ENCODE measurements at places on chromosomes 3 and 15.
A peak's percentile ranks its signal among the peaks of the same experiment; 100 is the strongest.

- DNase-seq, result no peak
Measured at GRCh38 chr15:64267331-64267973, 88.5 kb downstream of the CSNK1G1 start.

DNA sequence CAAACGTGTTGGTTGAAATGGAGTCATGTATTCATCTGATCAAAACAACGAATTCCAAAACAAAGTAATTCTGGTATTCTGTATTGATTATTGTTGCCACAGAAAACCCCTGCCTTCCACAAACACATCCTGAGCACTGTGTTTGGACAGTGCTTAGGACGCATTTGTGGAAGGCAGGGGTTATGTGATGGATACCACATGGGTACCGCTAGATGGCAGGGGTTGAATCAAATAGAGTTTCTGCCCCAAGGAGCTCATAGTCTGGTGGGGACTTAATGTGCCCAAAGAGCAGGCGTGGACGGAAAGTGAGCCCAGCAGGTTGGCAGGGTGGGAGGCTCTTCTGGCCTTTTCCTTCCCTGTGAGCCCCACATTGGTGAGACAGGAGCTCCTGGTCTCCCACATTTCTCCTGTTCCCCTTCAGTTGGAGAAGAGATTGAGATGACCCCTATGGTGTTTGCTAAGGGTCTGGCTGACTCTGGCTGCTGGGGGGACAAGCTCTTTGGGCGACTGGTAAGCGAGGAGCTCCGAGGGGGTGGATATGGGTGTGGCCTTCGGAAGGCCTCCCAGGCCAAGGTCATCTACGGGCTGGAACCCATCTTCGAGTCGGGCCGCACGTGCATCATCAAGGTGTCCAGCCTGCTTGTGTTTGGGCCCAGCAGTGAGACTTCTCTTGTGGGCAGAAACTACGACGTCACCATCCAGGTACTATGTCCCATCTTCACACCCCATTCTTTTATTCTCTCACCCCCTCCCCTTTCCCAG is 22.1 kb upstream of the SLC28A1 start:
- no peak for DNase-seq

DNA sequence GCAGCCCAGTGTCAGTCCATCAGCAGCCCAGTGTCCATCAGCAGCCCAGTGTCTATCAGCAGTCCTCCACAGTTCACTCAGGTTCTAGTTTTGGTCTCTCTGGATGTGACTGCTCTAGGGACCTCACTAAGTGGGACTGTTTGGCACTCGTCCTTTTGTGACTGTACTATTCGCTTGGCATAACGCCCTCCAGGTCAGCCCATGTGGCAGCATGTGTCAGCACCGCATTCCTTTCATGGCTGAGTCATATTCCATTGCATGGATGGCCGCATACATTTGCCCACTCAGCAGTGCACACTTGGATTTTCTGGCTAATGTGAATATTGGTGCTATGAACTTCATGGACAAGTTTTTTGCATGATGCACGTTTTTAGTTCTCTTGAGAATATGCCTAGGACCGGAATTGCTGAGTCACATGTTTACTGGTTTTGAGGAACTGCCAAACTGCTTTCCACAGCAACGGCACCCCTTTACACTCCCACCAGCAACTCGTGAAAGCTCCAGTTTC is 16.4 kb downstream of the CHST13 start:
- peak; percentile 97 for DNase-seq

GRCh38 chr15:80374441-80374840 is 29.7 kb upstream of the ARNT2 start:
- no peak for DNase-seq

DNA sequence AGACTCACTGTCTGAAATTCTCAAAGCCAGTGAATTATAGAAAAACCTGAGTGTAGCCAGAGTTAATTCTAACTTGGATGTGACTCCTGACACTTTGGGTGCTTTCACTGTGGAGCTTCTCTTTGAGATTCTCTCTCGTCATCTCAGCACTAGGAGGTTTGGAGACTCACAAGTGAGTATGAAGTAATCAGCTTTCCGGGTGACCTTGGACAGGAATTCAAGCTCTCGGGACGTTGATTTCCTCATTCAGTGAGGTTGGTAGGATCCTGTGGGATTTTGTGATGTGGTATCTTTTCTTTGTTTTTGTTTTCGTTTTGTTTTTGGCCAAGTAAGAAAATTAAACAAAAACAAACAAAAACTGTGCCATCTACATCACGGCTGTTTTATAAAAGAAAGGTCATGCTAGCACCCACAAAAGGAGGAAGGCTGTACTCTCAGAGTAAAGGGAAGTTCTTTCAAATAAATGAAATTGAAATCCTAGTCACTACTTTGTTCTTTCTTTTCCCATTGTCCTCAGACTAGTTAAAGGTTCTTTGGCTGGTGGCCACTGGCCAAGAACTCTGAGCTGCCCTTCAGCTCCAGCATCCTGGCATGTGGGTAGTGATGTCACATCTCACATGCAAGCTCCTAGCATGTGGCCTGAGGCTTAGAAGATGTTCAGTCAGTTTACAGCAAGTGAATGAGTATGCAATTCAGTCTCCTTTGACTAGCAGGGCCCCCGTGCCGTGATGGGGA is 263.3 kb upstream of the TPM1 start:
- peak; percentile 42 for DNase-seq

- DNase-seq, result no peak
Measured at GRCh38 chr3:181716966-181717365, 5.2 kb downstream of the SOX2 start.

Measured in fibroblast of skin of right quadriceps (primary cell).